ENCODE measurements at places on chromosomes 11 and 22.
A peak's percentile ranks its signal among the peaks of the same experiment; 100 is the strongest.

DNA sequence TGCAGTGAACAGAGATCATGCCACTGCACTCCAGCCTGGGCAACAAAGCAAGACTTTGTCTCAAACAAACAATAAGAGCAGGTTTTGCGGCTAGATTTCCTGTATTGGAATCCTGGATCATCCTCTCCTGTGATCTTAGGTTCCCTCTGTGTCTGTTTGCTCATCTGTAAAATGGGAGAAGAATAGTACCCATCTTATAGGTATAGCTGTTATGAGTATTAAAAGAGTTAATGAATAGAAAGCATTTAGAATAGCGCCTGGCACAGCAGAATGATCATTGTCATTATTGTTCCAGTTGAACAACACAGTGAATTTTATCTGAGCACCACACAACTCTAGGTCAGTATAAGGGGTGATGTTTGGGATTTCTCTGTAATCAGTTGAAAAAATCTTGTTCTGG is 10.8 kb downstream of the MARK2 start:
- DNase-seq = no peak

GRCh38 chr22:38176170-38176741 is 5.4 kb downstream of the PLA2G6 start:
- peak; percentile 68 for DNase-seq

DNA sequence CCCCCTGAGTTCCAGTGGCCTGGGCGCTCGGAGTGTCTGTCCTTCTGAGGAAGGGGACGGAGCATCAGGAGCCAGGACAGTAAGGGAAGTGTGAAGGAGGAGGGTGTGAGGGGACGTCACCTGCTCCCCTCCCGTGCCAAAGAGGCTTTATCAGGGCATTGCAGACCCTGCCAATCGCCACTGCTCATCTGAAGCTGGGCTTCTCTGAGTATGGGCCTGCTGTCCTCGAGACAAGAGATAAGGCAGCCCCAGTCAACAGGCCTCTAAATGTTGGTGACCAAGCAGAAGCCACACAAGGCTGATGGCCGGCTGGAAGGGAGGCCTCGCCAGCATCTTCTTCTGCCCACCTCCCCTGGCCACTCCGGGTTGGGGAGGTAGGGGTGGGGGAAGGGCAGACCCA is 29.8 kb downstream of the LIF start:
- DNase-seq = no peak

- DNase-seq = no peak
Observed at GRCh38 chr11:79116600-79116999, 324.2 kb downstream of the TENM4 start.

GRCh38 chr11:92138296-92138695 is 86.3 kb upstream of the FAT3 start:
- no peak for DNase-seq

GRCh38 chr11:35185696-35186095 is 46.7 kb downstream of the CD44 start:
- no peak for DNase-seq

GRCh38 chr11:77557553-77557952 is 32.2 kb upstream of the AQP11 start:
- no peak for DNase-seq

DNA sequence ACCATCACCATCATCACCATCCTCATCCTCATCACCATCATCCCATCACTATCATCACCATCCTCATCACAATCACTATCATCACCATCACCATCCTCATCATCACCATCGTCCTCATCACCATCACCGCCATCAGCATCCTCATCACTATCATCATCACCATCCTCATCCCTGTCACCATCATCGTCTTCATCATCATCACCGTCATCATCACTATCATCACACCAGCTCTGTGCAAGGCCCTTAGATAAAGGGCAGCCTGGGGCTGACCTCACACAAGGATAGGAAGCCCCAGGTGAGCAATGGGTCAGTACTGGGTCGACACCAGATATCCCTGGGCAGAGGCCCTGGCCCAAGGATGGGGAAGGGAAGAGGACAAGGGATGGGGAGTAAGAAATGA is 16.1 kb downstream of the RTN4R start:
- DNase-seq = no peak

DNA sequence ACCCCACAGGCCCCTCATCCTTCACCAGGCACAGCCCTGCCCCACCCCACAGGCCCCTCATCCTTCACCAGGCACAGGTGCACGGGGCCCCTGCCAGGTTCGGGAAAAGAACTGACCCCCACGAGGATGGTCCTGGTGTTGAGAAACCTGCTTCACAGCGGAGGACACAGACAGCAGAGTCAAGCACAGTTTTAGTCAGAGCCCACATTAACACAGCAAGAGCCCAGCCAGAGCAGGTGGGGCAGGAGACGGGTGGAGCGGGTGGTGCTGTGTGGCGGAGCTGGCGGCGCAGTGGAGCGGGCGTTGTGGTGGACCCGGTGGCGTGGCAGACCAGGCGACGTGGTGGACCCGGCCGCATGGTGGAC is 1085.5 kb downstream of the BRD1 start:
- DNase-seq = no peak

DNA sequence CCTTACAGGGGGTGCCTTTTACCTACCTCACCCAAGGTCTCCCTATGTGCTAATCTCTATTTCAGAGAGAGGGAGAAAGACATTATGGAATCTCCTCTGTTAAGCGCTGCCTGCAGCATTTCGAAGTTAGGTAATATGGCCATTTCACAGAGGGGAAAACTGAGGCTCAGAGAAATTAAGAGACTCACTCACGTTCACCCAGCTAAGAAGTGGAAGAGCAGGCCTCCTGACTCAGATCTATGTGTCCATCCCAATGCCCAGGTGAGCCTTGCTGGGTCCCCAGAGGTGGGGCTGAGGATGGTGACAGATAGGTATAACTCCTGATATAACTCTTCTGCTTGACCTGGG is 147.0 kb downstream of the FBXO7 start:
- DNase-seq = no peak

DNA sequence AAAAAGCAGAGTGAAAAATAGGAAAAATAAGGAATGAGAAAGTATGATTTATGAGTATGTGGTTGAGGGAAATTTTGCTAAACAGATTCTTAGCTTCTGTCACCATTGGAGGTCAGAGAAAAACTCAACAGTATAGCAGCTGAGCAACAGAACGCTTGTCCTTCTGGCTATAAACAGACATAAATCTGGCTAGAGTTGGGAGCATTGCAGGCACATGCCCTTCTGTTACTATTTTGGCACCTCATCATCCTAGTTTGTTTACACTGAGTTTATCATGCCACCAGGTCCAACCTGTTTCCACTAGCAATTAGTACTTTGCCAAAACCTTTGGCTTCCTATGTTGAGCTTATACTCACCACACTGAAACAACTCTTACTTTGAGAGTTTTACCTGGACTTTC is 6.9 kb downstream of the UBE4A start:
- DNase-seq = no peak

DNA sequence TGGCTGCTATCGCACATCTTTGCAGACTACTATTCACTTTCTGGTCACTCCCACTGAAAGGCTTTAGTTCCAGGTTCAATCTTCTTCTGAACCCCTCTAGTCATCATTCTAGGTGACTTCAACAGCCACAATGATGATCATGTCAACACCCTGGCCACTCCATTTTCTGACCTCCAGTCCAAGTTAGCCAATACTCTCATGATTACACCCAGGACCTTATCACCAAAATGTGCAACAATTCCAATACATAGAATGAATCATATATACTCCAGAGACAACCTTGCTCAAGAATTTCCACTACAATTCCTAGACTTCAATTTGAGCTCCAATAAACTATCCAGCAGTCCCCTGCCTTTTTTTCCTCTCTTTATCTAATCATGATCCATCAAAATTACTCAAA is 70.7 kb downstream of the PAK1 start:
- DNase-seq = no peak

GRCh38 chr11:79466411-79466810 is 25.6 kb upstream of the TENM4 start:
- no peak for DNase-seq

DNA sequence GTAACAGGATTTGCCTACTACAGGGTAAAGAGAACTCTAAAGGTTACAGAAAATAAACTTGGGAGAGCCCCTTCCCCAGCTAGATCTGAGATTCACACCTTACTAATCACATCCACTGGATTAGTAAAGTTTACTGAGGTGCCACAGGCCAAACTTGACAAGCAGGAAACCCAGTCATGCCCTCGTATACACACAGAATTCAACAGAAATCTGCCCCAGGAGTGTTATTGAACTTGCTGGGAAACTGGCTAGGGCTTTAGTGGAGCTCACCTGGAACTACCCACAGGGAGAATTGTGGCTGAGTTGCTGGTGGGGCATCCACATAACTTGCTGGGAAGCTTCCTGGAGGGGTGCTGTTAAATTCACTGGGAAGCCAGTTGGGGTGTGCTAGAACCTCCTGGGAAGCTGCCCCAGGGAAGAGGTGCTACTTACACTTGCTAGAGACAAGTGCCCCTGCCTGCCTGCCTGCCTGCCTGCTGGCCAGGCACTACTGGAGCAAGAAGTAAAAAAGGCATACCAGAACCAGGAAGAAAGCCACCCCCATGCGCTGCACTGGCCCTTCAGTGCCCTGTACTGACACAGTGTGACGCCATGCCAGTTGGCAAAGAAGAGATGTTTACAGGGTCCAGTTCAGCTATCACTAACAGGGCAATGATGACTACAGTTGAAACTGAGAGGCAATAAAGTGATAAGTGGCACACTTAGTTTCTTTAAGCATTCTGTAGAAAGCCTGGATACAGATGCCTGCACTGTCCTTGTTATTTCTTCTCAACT is 106.5 kb downstream of the ALX4 start:
- peak; percentile 47 for DNase-seq

- peak; percentile 32 for DNase-seq
Observed at GRCh38 chr22:50169774-50170341, 673 bp upstream of the PANX2 start.

DNA sequence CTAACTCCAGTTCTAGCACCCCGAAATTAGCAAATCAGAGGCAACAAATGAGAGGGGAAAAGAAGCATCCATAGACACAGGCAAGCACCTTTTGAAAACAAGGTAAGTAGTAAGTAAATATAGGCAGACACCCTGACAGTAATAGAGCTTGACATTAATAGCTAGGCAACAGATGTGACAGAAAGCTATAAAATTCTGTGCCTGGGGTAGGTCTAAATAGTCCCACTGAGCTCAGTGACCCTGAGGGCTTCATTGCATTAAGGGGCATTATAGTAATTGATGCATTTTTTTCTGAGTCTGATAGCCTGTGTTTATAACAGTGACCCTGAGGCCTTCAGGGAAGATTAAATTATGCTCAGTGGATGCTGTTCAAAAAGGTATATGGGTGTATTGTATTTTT is 197.1 kb downstream of the HIPK3 start:
- DNase-seq = no peak

DNA sequence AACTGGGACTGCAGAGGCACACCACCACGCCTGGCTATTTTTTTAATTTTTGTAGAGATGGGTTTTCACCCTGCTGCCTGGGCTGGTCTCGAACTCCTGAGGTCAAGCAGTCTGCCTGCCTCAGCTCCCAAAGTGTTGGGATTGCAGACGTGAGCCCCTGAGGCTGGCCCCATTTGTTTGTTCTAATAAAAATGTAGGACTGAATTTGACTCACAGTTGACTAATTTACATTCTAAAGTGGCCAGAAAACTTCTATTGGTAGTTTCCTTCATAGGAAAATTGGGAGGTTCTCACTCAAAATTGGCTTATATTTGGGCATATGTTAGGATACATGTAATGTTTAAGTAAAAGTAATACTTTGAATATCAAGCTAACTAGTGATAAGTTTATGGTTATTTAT is 35.0 kb downstream of the PPFIA1 start:
- no peak for DNase-seq

GRCh38 chr11:57785072-57785471 is 23.5 kb downstream of the CTNND1 start:
- no peak for DNase-seq

DNA sequence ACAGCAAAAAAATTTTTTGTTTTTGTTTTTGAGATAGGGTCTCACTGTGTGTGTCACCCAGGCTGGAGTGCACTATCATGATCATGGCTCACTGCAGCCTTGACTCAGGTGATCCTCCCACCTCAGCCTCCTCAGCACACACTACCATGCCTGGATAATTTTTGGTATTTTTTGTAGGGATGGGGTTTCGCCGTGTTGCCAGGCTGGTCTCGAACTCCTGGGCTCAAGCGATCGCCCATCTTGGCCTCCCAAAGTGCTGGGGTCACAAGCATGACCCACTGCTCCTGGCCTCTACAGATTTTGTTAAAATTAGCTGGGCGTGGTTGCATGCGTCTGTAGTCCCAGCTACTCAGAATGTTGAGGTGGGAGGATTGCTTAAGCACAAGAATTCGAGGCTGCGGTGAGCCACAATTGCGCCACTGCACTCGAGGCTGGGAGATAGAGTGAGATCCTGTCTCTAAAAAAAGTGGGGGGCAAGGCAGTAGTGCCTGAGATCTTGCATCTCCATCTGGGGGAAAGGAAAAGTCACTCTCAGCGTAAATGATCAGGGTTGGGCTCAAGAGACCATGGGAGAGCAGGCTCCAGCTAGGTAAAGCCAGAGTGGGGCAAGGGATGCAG is 10.6 kb upstream of the DGKZ start:
- DNase-seq = no peak

DNA sequence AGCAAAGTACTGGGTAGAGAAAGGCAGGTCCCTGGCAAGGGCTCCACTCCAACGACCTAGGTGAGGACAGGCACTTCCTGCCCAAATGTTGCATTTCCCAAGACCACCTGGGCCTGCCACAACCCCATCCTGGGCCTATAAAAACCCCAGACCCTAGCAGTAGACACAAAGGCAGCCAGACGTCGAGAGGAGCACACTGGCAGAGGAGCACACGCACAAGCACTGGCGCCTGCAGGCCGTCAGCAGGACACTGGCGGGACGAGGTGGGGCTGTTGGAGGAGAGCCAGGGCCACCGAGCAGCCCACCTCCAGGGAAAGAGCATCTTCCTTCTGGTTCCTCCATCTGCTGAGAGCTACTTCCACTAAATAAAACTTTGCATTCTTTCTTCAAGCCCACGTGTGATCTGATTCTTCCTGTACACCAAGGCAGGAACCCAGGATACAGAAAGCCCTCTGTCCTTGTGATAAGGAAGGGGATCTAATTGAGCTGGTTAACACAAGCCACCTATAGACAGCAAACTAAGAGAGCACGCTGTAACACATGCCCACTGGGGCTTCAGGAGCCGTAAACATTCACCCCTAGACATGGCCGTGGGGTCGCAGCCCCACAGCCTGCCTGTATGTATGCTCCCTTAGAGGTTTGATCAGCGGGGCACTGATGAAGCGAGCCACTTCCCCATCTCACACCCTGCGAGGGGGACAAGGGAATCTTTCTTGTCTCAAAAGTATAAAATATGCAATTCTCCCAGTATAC is 89.7 kb upstream of the MTMR2 start:
- DNase-seq = no peak

DNA sequence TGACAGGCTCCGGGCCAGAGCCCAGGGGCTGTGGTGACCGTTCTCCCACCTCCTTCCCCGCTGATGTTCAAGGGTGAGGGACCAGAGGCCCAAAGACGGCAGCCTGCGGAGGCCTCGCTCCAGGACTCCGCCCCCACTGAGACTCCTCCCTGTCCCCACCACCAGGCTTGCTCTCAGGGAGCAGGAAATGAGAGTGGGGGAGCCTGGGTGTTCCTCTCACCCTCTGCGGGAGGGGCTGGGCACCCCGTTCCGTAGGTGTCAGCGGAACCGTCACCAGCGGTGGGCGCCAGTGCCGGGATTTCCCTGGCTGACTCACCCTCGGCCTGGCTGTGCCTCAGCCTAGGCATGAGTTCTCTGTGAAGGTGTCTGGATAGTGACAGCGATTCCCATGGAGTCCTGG is 15.7 kb downstream of the DAGLA start:
- DNase-seq = no peak

GRCh38 chr11:73945396-73945795 is 5.4 kb upstream of the DNAJB13 start:
- DNase-seq = no peak
